ENCODE measurements at places on chromosomes 13 and 19. TPM values are rescaled to one million over a fixed set of nuclear protein-coding genes. Genes with fewer than 3 reads are reported as not detected.

CCNA1 gene
- not detected for total RNA-seq

ZNF529 gene
- total RNA-seq, result 10.8 TPM

ATXN8OS gene
- total RNA-seq, result not detected

WDR88 gene
- total RNA-seq, result under 0.01 TPM

CEACAM21 gene
- not detected for total RNA-seq

RNF113B gene
- total RNA-seq, result not detected

NCCRP1 gene
- total RNA-seq, result not detected

RINL gene
- total RNA-seq, result 2.6 TPM
